NK-92 treated with Interleukin-12 subunit alpha and Interleukin-12 subunit beta, amount 100 ng/mL, for 24 hours (cell line): ENCODE measurements at places on chromosomes 5 and 9.

DNA sequence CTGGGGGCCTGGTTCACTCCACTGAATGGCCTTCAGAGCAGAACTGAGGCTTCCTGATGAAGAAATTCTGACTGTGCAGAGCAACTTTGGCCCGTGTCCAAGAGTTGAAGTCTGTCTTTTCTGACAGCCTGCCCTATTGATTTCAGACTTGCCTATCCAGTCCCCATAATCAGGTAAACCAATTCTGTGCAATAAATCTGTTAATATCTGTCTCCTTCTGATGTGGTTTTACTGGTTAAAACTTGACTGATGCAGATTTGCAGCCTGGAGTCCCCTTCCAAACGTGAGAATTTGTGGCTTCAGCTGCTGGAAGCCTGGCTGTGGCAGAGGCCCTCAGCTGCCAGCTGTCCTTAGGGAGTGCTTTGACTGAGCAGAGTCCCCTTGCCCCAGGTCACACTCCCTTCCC, 283.9 kb upstream of the ANKRD55 start:
- DNase-seq: no peak

DNA sequence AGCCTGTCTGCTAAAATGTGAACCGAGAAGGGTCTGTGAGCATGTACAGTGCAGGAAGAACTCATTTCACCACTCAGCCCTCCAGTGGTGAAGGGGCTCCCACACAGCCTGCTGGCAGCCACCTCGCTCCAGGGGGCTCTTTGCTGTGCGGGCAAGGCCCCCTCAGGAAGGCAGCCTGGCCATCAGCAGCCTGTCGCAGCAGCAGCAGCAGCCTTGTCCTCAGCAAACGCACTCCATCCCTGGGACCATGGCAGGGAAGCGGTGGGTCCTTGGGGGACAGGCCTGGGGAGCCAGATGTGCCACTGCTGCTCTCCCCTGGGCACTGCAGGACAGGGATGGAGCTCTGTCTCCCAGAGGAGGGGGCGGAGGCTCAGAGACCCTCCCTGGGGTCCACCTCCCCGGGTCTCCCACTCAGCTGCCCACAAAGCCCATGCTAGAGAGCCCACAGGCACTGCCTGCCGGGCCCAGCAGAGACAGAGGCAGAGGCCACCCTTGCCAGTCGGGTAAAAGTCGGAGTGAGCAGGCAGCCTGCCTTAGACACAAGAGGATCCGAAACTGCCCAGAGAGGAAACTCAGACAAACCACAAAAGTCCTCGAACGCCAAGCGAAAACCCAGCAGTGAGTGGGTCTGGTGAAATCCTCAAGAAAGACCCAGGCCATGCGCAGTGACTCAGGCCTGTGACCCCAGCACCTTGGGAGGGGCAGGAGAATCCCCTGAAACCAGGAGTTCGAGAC, 8.0 kb downstream of the BRD3 start:
- no peak for DNase-seq

- DNase-seq: no peak
Observed at GRCh38 chr5:43973318-43973717, 370.3 kb downstream of the NNT start.

GRCh38 chr9:751137-752051, 90.1 kb upstream of the DMRT1 start:
- no peak for DNase-seq

DNA sequence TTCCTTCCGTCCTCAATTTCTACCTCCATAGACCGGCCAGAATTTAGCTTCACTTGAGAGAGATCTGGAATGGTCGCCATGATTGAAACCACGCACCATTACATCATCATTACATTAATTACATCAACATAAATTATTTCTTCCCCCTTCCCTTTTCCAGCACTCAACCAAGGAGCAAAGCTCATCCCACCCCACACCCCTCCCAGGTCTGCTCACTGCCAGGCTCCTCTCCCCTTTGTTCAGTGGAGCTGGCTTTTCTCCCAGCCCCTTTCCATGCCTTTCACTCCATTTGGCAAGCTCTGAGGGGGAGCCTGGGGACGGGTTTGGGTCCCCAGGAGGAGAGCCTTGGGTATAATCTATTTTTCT, 8.4 kb downstream of the RACK1 start:
- DNase-seq: no peak

GRCh38 chr9:88952086-88952615, 39.1 kb upstream of the S1PR3 start:
- no peak for DNase-seq

DNA sequence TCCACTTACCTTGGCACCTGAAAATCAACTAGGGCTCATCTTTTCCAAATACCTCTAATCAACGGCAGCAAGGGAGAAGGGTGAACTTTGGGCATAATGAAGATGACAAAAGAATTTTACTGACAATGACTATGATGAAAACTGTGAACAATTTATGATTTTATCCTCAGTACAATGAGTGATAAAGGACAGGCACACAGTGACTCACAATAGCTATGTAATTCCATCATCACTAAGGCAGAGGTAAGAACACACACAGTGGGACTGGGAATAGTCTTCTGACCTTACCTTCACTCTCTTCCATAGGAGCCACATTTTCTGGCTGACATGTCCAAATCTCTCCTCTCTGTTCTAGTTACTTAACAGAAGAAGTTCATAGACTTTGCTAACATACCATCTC, 26.1 kb upstream of the KCNV2 start:
- no peak for DNase-seq

DNA sequence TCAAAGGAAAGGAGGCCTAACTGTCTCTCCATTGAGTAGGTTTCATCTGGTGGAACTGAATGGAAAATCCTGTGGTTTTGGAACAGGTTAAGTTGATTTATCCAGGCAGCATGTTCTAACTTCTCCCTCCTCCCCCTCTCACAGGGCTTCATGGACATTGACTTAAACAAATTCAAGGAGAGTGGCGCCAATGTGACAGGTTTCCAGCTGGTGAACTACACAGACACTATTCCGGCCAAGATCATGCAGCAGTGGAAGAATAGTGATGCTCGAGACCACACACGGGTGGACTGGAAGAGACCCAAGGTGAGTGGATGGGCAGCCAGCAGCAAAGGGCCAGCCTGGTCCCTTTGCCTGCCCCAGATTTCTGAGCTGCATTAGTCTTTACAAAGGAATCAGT, 183.9 kb downstream of the GRIA1 start:
- no peak for DNase-seq

DNA sequence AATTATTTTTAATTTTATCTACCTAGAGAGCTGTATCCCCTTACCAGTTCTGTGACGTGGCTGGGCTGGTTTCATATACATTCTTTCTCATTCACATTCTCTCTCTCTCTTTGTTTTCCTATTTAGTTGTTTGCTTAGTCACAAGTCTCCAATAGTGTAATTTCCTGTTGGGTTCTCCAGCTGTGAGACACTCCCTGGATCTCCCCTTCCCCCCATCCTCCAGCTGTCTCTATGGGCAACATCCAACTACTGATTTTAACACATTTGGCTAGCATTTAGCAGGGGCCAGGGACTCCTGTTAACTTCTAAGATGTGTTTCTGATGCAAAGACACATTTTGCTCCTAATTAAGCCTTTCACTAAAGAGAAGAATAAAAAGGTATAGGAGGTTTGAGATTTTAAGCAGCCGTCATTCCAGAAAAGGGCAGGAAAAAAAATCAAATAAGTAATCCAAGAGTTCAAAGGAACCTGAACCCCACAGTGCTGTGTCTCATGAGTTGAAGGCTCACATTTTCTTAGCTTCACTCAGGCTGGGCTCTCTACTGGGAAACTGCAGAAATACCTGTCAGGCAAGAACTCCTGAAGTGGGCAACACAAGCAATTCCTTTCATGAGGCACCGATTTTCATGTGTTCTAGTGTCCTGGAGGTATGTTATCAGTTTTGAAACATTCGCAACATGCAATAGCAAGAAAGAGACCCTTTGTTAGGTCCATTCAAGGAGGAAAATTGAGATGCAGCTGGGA, 198.7 kb upstream of the C9orf72 start:
- DNase-seq: no peak

DNA sequence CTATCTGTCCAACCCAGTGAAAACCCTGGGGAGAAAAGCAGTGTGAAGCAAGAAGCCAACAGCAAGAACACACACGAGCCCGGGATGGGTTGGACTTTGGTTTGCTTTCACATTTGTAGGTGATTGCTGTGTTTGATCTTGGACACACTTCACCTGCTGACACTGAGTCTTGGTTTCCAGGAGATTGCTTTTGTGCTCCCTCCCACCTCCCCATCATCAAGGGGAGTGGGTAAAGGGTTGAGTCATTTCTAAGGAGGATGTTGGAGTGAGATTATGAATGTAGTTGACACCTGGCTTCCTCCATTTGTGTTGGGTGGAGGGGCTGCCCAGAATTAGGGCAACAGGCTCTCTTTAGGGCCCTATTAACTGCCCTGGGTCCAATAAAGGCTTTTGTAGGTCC, 37.5 kb downstream of the ANKDD1B start:
- no peak for DNase-seq

DNA sequence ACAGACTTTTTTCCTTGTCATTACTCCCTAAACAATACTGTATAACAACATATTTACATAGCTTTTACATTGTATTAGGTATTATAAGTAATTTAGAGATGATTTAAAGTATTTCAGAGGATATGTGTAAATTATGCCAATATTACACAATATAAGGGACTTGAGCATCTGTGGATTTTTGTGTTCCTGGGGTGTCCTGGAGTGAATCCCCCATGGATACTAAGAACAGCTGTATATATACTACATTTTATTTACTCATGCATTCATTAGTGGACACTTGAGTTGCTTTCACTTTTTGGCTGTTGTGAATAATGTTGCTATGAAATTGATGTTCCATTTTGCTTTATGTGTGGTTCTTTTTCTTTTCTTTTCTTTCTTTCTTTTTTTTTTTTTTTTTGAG, 348.8 kb downstream of the SH3GL2 start:
- DNase-seq: no peak

GRCh38 chr9:72006501-72006900, 53.9 kb downstream of the C9orf57 start:
- DNase-seq: no peak

DNA sequence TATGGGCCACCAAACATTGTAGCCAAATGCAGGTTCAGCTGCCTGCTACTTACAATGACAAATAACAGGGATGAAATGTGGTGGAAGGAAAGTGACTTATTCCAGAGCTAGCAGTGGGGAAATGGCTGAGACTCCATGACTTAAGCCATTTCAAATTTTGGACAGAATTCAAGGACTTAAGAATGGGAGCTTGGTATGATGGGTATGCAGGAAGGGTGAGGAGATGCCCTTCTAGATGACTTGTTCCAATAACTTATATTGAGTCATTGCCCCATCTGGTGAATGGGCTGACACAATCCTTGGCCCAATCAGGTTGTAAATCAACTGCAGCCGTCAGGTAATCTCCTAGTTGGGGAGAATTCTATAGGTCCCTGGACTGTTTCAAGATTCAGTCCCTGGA, 230.7 kb upstream of the SGCD start:
- no peak for DNase-seq

- no peak for DNase-seq
Observed at GRCh38 chr9:13171261-13171660, 108.2 kb downstream of the MPDZ start.

DNA sequence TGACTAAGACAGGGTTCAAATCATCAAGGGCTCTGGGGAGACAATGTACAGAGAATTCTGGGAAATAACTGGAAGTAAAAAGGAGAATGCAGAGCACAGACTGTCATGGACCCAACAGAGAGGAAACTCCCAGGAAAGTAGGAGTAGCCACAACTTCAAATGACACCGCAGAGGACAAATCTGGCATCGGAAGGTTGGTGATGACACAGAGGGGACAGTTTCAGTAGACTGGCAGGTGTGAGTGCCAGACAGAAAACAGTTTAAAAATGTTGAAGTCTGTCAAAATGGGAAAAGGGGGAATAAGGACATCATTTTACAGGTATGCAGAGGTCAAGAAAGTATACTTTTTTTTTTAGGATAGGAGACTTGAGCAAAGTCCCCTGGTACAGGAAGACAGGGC, 70.2 kb downstream of the EPB41L4A start:
- no peak for DNase-seq

- no peak for DNase-seq
Observed at GRCh38 chr5:175582697-175583096, 75.2 kb upstream of the HRH2 start.

- DNase-seq: no peak
Observed at GRCh38 chr5:170606941-170607340, 103.1 kb downstream of the KCNIP1 start.

- no peak for DNase-seq
Observed at GRCh38 chr5:141402553-141403243, at the start of gene PCDHGA9. Gene PCDHGA9, plus strand, starts transcription at chr5:141402778. Its CDS starts 175 bp downstream, at chr5:141402953.

GRCh38 chr5:16406630-16407029, 59.0 kb downstream of the ZNF622 start:
- no peak for DNase-seq

GRCh38 chr5:45796959-45797553, 100.9 kb upstream of the HCN1 start:
- DNase-seq: no peak

- no peak for DNase-seq
Observed at GRCh38 chr9:14706530-14707140, 13.4 kb upstream of the ZDHHC21 start.

- no peak for DNase-seq
Observed at GRCh38 chr9:87551772-87552217, 54.1 kb downstream of the DAPK1 start.

- DNase-seq: no peak
Observed at GRCh38 chr5:167030500-167031120, 1260.8 kb upstream of the WWC1 start.

GRCh38 chr5:65482296-65482735, 596 bp upstream of the ADAMTS6 start:
- DNase-seq: no peak

- no peak for DNase-seq
Observed at GRCh38 chr5:176844706-176845391, 34.5 kb downstream of the UNC5A start.

- no peak for DNase-seq
Observed at GRCh38 chr5:114296191-114296590, 65.7 kb upstream of the KCNN2 start.

- peak; percentile 64 for DNase-seq
Observed at GRCh38 chr9:34612788-34613390, 992 bp upstream of the RPP25L start.

DNA sequence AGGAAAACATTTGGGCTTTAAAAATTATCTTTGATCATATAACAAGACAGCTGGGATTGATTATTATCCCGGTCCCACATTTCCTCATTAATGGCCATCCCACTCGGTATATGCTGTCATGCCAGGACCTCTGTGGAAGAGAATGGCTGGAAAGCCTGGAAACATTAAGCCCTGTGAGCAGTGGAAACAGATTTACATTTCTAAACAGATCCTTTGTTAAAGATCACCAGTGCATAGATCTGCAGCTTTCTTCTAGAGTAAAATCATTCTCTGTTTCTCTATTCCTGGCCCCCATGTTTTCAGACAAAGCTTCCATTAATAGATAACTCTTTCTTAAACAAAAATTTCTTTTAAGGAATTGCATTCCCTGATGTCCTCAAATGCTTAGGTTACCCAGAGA, 152.2 kb downstream of the CAVIN4 start:
- no peak for DNase-seq

GRCh38 chr5:158410976-158411375, 552.0 kb upstream of the CLINT1 start:
- DNase-seq: no peak

DNA sequence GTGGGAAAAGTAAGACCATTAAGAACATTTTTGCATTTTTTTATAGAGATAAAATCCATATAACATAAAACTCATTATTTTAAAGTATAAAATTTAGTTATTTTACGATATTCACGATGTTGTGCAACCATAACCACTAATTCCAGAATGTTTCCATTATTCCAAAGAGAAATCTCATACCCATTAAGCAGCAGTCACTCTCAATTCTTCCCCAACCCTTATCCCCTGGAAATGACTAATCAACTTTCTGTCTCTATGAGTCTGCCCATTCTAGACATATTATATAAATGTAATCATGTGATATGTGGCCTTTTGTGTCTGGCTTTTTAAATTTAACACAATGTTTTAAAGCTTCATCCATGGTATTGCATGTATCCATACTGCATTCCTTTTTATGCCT, 115.6 kb upstream of the ADAMTSL1 start:
- DNase-seq: no peak
